ENCODE measurements at places on chromosomes 12 and 14.
A peak's percentile ranks its signal among the peaks of the same experiment; 100 is the strongest.

- no peak for DNase-seq
Observed at GRCh38 chr14:105281371-105282097, 19.3 kb downstream of the BRF1 start.

DNA sequence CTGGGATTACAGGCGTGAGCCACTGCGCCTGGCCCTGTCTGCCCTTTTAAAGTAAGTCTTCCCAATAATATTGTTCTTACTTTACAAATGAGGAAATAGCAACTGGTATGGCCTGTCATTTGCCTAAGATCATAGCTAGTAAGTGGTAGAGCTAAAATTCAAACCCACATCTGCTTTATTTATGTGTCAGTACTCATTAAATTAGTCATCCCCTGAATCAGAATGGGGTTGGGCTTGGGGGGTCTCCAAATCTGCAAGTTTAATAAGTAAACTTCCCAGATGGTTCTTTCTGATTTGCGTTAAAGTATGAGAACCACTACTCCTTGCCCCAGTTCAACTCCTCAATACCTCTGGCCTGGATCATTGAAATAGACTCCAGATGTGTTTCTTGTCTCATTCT lies 96.2 kb downstream of the FAR2 start:
- no peak for DNase-seq

DNA sequence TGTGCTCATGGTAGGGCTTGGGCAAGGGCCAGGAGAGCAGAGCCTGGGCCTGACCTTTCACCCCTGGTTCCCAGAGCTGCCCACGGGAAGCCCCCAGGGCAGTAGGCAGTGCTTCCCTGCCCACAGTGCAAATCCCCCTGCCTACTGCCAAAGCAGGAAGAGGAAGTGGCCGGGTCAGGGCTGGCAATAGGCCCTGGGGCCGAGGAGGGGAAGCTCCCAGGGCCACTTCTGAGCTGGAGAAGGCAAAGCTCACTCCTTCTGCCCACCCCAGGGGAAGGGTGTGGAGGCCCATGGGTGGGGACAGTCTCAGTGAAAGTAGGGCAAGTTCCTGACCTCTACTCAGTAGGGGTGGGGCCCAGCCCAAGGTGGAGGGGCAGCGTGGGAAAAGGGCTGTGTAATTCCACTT lies 5.4 kb upstream of the NR4A1 start:
- no peak for DNase-seq

DNA sequence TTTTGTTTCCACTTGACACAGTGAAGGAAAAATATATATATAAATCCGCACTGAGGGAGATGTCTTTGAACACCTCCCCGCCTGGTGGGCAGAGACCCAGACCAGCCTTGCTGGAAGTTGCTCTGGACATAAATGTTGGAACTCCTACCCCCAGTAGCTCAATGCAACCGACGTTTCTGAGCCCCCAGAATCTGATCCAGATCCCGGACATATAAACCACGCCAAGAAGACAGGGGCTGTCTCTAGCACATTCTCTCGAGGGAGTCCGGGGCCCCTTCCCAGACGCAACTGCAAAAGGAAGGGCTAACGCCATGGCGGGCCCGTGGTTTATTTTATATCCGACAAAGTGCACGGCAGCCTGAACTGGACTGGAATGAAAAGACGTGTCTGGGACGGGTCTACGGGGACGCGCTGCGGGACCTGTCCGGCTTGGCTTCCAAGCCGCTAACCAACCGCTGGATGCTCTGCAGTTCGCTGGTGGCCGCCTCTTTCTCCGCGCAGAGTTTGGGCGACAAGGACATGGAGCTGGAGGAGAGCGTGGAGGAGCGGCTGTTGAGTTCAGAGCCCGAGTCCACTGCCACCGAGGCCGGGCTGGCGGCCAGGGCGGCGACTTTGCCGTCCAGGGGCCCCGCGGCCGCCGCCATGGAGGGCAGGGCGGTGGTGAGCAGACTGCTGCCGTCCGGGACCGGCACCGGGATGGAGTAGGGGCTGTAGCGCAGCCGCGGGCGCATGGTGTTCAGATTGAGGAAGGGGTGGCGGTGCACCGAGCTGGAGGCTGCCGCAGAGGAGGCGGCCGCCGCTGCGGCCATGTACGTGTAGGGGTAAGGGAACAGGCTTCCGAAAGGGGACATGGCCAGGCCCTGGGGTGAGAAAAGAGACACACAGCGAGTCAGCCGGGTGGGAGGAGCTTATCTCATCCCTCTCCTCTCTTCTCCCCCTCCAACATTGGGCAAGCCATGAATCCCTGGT lies 12.2 kb downstream of the TBX3 start:
- DNase-seq, result no peak

- DNase-seq, result no peak
Observed at GRCh38 chr12:10829994-10830393, 3.8 kb upstream of the TAS2R10 start.

- no peak for DNase-seq
Observed at GRCh38 chr14:89619596-89619995, 202.6 kb upstream of the FOXN3 start.

GRCh38 chr12:45989721-45990467 lies 480 bp downstream of the SCAF11 start:
- DNase-seq, result peak; percentile 42

DNA sequence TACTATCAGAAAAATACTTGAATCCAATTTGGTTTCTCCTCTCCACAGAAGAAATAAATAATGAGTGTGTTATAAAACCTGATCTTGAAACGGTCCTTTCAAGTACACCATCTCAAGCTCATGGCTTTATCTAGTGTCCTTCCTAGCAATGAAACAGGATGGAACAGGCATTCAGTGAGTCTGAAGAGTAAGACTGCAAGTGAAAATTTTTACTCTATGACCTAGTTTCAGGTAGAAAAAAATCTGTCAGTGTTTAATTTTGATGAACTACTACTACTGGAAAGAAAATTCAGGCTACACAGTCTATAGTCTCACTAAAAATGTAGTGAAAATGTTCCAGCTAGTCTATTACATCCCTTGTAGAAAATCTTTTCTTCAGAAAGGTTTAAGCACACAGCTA lies 7.7 kb downstream of the CBX5 start:
- no peak for DNase-seq

DNA sequence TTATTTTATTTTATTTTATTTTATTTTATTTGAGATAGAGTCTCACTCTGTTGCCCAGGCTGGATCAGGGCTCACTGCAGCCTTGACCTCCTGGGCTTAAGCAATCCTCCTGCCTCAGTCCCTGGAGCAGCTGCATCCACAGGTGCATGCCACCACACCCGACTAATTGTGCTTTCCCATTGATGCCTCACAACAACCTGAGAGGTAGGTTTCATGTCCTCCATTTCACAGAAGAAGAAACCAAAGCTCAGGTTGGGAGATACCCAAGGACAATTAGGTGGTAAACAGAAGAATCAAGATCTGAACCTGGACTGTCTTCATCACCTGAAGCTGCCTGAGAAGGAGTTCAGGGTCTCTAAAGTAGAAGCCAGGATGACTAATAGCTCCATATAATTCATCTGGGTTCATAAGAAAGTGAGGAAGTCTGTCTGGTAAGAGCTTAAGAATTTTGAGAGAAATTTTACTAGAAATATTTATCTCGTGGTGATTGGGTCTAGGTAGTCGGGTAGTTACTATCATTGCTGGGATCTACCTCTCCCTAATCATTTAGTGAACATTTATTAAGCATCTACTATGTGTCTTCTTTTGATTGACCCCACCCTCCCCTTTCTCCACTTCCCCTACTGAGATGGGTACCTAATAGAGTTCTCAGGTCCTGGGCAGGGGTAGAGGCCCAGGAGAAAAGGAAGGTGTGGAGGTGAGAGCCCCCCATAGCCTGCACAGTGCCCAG lies 23.2 kb upstream of the ATP5MC2 start:
- no peak for DNase-seq

GRCh38 chr14:101293605-101294004 lies 267.7 kb upstream of the DIO3 start:
- DNase-seq, result no peak

GRCh38 chr12:129459886-129460285 lies 443.9 kb downstream of the TMEM132D start:
- DNase-seq, result no peak

DNA sequence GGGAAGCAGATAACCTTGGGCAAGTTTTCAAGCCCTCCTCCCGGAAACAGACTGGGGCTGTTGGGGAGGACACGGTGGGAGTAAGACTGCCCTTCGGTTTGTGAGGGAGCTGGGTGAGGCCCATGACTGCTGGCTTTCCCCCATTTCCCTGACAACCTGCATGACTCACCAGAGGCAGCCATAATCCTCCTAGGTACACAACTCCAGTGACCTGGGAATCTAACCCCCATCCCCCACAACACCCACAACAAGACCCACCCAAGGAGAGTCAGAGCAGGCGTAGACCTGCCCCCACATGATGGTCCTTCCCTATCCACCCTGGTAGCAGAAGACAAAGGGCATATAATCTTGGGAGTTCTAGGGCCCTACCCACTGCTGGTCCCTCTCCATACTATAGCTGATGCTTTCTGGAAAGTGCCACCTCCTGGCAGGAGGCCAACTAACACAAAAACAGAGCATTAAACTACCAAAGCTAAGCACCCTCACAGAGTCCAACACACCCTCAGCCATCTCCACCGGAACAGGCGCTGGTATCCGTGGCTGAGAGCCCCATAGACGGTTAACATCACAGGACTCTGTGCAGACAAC lies 14.8 kb downstream of the DDX24 start:
- no peak for DNase-seq

GRCh38 chr12:124864326-124864752 lies 675 bp upstream of the SCARB1 start:
- DNase-seq, result no peak

DNA sequence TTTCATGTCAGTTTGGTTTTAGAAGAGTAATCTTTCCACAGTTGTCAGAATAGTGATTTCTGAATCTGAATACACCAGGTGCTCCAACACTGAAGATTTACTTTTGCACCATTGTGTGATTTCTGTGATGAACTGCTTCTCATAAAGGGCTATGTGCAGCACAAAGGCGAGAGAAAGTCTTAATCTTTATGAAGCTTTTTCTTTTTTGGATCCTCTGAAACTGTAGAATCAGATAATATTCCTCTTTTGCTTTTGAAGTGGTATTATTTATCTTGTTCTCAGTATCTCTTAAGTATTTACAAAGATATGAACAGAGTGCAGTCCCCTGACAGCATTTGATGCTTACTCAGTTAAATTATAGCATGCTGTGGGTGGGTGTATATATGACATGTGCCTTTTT lies 207.8 kb downstream of the NAV3 start:
- DNase-seq, result no peak

DNA sequence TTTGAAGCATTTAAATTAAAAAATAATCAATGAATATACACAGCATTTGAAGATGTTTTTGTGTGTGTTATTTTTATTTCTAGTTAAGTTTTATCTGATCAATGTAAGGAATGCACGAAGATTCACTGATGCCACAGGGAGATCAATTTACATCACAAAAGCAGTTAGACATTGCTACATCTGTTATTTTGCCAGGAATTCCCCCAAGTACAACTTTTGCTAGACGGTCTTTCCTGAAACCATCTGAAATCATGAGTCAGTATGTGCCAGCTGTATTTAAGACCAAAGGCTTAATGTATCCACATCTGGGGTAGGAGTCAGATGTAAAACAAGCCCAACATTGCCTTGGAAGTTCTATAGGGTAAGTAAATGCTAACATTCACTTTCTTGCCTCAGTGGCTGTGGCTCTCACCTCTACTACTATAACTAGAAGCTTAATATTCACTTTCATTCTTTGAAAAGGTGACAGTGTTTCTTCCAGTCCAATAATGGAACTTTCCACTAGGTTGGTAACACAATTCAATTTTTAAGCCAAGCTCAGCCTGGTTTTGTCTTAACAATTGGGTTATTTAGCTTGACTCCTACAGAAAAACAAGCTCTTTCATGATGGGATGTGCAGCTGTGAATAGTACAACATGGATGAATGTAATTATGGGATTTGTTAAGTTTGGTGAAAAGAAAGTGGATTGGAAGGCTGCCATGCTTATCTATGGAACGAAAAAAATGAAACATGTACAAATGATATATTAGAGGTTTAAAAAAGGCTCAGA lies 385.4 kb upstream of the TMEM132C start:
- DNase-seq, result no peak

DNA sequence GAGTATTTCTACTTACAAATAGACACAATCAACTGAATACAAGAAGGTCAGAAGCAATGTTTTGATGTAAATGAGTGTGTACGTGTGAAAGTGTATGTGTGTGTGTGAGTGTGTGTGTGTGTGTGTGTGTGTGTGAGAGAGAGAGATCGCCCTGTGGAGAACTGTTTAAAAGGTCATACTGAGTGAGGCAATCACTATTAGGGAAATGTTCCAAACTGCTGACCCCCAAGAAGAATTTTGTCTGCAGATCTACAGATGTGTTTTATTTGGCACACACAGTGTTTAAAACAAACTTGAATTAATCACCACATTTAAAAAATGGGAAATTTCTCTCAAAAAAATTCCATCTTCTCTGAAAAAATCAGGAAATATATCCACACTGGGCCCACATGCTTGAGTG lies 1069.1 kb downstream of the SLC6A15 start:
- no peak for DNase-seq

DNA sequence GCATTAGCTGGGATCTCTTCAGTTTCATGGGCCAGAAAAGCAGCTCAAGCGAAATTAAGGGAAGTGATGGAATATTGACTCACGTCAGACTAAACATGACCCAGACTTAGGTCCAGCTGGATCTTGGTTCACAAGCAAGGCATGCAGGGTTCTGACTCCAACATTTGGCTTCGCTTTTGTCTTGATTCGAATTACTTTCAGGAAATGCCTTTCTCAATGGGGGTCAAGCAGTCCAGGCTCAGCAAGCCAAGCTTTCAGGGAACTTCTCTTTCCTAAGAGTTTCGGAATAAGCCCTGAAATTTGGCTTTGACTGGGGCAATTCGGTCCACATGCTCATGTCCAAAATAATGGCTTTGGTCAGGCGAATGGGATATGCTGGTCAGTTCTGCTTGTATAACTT lies 678.7 kb upstream of the TMEM132C start:
- DNase-seq, result no peak

- no peak for DNase-seq
Observed at GRCh38 chr14:64605926-64606685, 56.3 kb downstream of the PPP1R36 start.

DNA sequence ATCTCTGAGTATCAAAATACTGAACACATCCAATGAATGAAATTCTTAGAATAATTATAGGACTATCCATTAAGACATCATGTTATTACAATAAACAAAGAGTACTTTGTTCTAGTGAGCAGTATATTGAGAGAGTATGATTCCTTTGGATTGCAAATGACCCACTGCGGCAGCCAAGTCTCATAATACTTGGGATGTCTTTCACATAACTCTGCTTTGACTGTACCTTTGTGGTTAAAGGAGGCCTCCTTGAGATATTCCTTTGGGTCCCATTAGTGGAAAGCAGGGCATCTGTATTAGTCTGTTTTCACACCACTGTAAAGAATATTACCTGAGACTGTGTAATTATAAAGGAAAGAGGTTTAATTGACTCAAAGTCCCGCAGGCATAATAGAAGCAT lies 593.8 kb downstream of the TRHDE start:
- DNase-seq, result no peak

DNA sequence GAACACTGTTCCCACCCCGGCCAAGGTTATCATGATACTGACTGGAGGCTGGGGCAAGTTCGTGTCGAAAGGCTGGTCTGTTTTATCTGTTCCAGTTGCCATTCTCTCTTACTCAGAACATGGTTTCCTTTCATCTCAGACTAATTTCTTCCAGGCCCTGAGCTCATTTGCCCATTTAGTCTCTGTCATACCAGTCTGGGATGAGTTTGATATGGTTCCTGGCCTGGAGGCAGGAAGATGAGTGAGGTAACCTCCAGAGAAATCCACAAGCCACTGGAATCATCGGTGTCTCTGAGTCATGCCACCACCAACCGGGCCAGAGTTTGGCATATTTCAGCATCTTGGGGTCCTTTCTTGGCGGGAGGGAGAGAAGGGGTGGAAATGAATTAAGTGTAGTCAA lies 114.7 kb downstream of the NTF3 start:
- no peak for DNase-seq

Data from stimulated activated CD8-positive, alpha-beta memory T cell treated with anti-CD3 and anti-CD28 coated beads, Interleukin-4, amount 100 ng/mL, for 4 hours (primary cell).